A549 treated with RU486 at 1 μM for 4 hours (cell line): ENCODE measurements at places on chromosomes 4 and X. TPM values are rescaled to one million over a fixed set of nuclear protein-coding genes. Genes with fewer than 3 reads are reported as not detected.

EBP gene
- 111 to 157 TPM (median 145 TPM) in 5 replicates for total RNA-seq

GPR173 gene
- total RNA-seq, result not detected in 5 replicates

PAGE1 gene
- total RNA-seq, result 0.27 TPM in 1 of 5 replicates, not detected in the others

GYG2 gene
- 3.6 to 5.6 TPM (median 4.3 TPM) in 5 replicates for total RNA-seq

PFKFB1 gene
- total RNA-seq, result 0.10 TPM in 1 of 5 replicates, not detected in the others

ASB12 gene
- not detected in 5 replicates for total RNA-seq

OCIAD1 gene
- 109 to 195 TPM (median 127 TPM) in 5 replicates for total RNA-seq

CCDC110 gene
- total RNA-seq, result not detected in 5 replicates

CYSLTR1 gene
- not detected in 5 replicates for total RNA-seq

TIMP1 gene
- 237 to 302 TPM (median 269 TPM) in 5 replicates for total RNA-seq

SMIM31 gene
- 0.05 to 0.07 TPM in 2 of 5 replicates, not detected in the others for total RNA-seq

BMX gene
- total RNA-seq, result not detected in 5 replicates

BEX4 gene
- 1.4 to 2.3 TPM (median 2.2 TPM) in 5 replicates for total RNA-seq

OPN1MW3 gene
- total RNA-seq, result not detected in 5 replicates

ANAPC4 gene
- total RNA-seq, result 7.2 to 13.2 TPM (median 12.5 TPM) in 5 replicates

MAGEA11 gene
- not detected in 5 replicates for total RNA-seq

TMEM271 gene
- not detected in 5 replicates for total RNA-seq

TRIM75 gene
- not detected in 5 replicates for total RNA-seq

TLR6 gene
- 2.8 to 4.1 TPM (median 3.8 TPM) in 5 replicates for total RNA-seq

SUPT20HL2 gene
- not detected in 5 replicates for total RNA-seq

PARM1 gene
- 0.62 to 0.77 TPM (median 0.65 TPM) in 5 replicates for total RNA-seq

DGKK gene
- total RNA-seq, result 0.02 TPM in 1 of 5 replicates, not detected in the others

ADH4 gene
- not detected in 5 replicates for total RNA-seq

SPANXN2 gene
- not detected in 5 replicates for total RNA-seq

CHST7 gene
- total RNA-seq, result 12.6 to 21.9 TPM (median 20.7 TPM) in 5 replicates

DUSP21 gene
- not detected in 5 replicates for total RNA-seq

FGB gene
- total RNA-seq, result 12.0 to 21.2 TPM (median 13.0 TPM) in 5 replicates

ZNF518B gene
- 1.5 to 3.9 TPM (median 3.5 TPM) in 5 replicates for total RNA-seq

MAGEA2 gene
- total RNA-seq, result not detected in 5 replicates
